ENCODE measurements at places on chromosomes 6 and 20.

DNA sequence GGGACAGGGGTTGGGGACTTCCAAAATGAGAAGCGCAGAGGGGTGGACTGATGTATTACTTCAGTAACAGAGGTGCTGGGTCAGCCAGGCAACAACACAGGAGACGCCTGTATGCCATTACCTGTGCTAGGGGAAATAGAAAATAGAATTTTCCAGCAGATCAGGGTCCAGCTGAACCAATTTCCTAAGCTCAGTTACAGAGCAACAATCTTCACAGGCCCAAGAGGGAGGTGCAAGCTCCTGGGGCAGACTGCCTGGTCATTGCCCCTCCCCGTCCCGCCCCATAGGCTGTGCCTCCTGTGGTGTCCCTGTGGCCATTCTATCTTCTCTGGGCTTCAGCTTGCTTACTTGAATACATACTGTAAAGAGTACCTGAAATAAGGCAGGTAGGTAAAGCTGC lies 3.7 kb downstream of the KCNK5 start:
- no peak for ATAC-seq

DNA sequence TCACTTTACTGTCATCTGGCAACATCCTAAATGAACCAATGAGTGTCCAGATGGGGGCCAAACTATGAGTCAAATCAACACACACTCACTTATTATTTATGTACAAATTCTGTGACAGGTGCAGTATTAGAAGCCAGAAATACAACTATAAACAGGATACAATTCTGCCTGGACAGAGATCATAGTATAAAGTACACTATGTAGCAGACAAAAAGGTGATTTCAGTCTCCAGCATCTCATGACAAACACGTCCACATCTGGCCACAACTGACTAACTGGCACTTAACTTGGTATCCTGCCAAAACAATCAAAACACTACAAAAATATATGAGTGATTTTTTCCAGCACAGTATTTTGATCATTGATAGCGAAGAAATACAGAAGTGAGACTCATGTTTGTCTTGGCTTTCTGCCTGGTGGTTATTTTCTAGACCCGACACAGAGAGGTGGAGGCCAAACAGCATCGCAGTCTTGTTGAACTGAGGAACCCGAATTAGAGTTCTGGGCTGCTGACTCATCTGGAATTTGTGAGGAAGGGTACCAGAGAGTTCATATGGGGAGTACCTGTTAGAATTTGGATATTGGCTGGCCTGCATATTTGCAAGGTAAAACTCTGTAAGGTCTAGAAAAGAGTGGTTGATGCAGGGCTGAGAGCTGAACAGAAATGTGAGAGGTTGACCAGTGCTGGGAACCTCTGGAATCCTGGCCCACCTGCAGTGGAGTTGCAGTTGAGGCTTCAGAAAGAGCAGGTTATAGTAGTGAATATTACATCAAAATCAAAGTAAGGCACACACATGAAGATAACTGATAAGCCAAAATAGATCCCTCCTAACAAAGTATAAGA lies 475.2 kb downstream of the PTPRT start:
- no peak for ATAC-seq

DNA sequence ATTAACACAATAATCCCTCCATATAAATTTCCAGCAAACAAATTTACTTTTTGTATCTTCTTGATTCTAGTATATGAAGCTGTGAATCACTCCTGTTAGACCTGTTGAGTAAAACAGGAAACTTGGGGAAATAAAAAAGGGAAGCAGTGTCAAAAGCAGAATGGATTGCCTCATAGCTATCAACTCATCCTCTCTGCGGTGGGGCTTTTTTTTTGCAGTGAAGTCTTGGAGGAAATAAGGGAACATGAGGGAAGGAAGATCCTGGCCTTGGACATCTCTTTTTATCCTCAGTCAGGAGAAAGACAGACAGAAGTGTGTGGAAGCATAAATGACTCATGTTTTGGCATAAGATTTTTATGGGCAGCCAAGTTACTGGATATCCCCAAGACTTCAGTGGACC lies 332.5 kb downstream of the TFAP2A start:
- peak; percentile 51 for ATAC-seq

- no peak for ATAC-seq
Measured at GRCh38 chr6:125526007-125526720, 223.3 kb upstream of the HEY2 start.

DNA sequence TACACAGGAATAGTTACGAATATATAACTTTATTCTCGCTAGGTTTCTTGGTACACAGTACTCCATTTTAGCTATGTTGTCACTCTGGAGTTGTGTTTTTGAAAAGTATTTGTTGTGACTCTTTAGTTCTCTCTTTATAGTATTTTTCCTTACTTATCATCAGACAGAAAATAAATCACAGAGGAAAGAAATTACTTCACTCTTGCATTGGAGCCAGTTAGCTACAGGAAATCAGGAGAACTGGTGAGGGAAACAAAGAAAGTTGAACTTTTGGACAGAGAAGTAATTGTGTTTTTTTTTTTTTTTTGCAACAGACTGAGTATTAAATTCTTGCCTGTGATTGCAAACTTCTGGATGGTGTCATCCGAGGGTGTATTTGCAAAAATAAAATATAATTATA lies 33.9 kb downstream of the DSE start:
- peak; percentile 14 for ATAC-seq

GRCh38 chr20:45735552-45735951 lies 13.4 kb downstream of the SPINT4 start:
- ATAC-seq: no peak

DNA sequence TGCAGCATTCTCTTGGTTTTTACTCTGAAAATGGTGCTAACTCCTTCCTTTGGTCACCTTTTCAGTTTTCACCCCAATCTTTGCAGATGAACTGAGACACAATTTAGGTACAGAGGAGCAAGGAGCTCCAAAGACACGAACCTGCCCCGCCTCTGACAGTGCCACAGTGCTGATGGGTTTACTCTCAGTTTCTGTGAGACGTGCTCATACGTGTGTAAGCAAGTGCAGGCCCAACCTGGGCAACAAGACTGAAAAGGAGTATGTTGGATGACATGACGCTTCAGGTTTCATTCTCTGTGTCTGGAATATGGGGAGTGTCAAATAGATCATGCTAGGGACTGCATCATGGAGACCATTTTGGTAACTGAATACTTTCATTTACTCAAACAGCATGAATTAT lies 334.3 kb upstream of the QKI start:
- no peak for ATAC-seq

- ATAC-seq: no peak
Measured at GRCh38 chr6:132100388-132100990, 149.3 kb upstream of the CCN2 start.

- ATAC-seq: no peak
Measured at GRCh38 chr6:43669922-43670622, 17.5 kb downstream of the MRPS18A start.

DNA sequence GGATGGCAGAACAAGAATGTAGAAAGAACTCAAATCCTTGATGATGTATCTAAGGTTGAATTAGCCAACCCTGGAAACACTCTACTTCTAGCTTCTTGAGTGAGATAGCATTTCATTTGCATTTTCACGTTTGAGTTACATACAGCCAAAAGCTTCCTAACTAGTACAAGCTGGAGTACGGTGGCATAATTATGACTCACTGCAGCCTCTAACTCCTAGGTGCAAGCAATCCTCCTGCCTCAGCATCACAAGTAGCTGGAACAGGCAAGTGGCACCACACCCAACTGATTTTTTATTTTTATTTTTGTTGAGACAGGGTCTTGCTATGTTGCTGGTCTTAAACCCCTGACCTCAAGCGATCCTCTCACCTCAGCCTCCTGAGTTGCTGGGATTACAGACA lies 36.5 kb upstream of the STK35 start:
- ATAC-seq: no peak

GRCh38 chr6:39520411-39520810 lies 197.9 kb upstream of the KCNK16 start:
- ATAC-seq: no peak

DNA sequence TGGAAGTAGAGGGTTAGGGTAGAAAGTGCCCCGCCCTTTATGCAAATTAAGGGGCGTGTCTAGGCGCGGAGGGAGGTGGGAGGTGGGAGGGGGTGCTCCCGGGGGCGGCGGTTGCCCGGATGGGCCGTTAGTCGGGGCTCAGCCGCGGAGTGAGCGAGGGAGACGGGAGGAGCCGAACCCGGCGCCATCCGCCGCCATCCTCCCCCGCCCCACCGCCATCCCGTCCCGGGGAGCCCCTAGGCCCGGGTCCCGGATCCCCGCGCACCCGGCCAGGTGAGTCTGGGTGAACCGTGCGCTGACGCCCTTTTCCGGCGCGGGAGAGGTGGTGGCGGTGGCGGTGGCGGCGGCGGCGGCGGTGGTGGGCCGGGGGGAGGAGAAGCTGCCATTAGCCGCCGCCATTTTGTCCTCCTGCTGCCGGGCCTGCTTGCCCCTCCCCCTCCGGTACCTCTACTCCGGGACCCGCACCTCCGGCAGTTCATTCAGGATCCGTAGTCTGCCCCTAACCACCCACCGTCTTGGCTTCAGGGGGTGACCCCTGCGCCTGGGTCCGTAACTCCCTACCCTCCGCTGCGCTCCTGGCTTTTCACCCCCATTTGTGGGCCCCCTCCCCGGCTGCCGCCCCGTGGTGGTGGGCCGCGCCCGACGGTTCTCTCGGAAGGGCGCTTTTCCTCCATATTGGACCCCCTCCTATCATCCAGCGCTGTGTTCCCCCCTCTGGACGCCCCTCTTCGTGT lies at the start of gene PRRC2A:
PRRC2A (plus strand) TSS at position 130 of the 734 bp plus-strand sequence. CDS start 2,075 bp downstream, outside the sequence.
- peak; percentile 83 for ATAC-seq

DNA sequence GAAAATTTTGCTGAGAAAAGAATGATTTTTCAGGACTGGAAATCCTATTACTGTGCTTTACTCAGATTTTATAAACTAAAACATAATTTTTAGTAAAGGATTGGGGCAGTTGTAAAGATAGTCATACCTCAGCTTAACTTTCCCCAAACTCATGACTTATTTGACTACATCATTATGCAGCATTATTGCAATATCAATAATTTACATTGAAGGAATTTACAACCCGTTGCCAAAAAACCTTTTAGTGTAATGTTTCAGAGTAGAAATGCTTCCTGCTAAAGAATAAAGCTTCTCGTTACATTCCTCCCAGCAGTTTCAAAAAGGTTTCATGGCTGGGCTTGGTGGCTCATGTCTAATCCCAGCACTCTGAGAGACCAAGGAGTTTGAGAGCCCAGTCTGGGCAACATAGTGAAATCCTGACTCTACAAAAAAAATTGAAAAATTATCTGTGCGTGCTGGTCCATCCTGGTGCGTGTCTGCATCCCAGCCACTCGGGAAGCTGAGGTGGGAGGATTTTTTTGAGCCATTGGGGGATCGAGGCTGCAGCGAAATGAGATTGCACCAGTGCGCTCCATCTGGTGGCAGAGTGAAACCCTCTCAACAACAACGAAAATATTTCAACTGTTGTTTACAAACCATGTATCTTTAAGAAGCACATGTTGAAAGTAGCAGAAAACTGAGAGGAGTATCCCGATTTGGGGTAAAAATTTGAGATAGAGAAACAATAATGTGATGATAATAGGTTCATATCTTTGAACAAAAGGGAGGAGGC lies 4.4 kb downstream of the AMD1 start:
- no peak for ATAC-seq

DNA sequence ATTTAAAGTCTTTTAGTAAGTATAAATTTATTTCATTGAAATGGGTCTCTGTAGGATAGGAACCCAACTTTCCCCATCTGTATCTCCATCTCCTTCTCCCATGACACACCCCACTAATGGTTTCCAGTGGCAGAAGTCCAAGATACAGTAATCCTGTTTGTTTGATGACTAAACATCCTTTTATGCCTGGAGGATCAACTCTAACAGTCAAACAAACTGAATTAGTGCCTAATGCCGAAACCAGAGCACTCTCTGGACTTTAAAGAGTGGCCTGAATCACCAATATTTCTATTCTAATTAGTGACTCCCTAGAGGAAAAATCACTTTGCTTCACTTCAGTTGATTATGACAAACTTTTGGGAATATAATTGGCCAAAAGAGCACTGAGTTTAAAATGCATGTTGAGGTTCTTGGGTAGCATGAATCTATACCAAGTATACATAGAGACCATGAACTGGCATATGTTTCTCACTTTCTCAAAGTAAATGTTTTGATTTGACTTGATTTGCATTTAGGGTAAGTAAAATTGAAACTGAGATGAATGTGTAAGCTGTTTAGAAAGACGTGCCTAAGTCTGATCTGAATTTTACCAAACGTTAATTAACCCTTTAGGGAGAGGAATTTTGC lies 776.4 kb upstream of the NRSN1 start:
- ATAC-seq: no peak

GRCh38 chr6:12012558-12013306 lies 620 bp downstream of the HIVEP1 start:
- no peak for ATAC-seq

- no peak for ATAC-seq
Measured at GRCh38 chr20:34562641-34563040, 4.1 kb downstream of the MAP1LC3A start.

DNA sequence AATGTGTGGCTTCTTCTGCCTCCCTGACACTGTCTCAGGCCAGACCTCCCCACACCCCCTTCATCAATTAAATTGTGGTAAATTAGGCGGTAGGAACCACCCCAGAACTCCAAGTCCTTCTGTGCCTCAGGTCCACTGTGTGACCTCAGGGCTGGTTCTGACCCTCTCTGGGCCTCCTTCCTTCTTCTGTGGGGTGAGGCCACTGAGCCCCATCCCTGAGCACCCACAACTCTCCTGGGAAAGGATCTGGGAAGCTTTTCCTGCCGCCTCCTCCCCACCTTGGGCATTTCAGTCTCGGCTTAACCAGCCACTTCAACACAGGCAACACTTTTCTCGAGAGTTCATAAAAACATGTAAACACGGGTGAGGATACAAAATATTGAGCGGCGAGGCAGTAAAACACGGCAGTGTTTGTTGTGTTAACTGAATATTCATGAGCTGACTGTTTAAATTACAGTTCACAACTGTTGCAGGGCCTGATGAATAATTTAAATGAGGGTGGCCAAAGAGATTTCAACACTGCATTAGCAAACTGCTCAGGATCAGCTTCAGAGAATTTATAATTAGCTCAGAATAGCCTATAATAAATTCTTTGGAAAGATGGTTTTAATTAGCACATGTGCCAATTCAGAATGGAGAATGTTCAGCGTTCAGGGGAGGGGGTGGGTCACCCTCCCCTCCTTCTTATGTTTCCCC lies 112.1 kb downstream of the TOX2 start:
- no peak for ATAC-seq

- ATAC-seq: no peak
Measured at GRCh38 chr6:87822011-87822410, 120.0 kb upstream of the AKIRIN2 start.

DNA sequence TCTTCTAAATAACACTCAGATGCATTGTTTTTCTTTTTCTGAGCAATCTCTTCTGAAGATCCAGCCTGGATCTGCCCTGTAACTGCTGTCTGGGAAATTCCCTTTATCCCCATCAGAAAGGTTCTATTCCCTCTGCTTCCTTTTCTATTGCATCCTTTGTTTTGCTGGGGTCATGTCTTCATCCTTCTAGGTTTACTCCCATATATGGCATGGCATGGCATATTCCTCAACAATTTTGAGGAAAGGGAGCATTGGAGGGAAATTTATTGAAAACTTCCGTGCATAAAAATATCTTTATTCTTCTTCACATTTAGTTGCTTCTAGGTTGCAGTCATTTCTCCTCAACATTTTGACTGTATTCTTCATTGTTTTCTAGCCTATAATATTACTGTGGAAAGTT lies 47.2 kb downstream of the ADGRF1 start:
- no peak for ATAC-seq

GRCh38 chr6:15081447-15081846 lies 164.4 kb upstream of the JARID2 start:
- ATAC-seq: no peak

All from gastroesophageal sphincter (tissue), 4 donors.